Smooth muscle cell of the pulmonary artery (primary cell): ENCODE measurements at places on chromosomes 2 and 18. TPM values are rescaled to one million over a fixed set of nuclear protein-coding genes. Genes with fewer than 3 reads are reported as not detected.

MALL gene
- total RNA-seq, result 47.8 and 48.5 TPM in 2 replicates

SEH1L gene
- 66.6 and 69.0 TPM in 2 replicates for total RNA-seq

TFCP2L1 gene
- total RNA-seq, result under 0.01 TPM in 1 of 2 replicates, not detected in the other

SPATA3 gene
- not detected in 2 replicates for total RNA-seq

ONECUT2 gene
- under 0.01 TPM in 1 of 2 replicates, not detected in the other for total RNA-seq

CTLA4 gene
- total RNA-seq, result not detected in 2 replicates

UGT1A5 gene
- not detected in 2 replicates for total RNA-seq

UGT1A10 gene
- 0.10 and 0.13 TPM in 2 replicates for total RNA-seq

IL1RL2 gene
- 1.6 and 2.8 TPM in 2 replicates for total RNA-seq

CLEC4F gene
- not detected in 2 replicates for total RNA-seq

CCDC85A gene
- total RNA-seq, result 0.13 and 1.6 TPM in 2 replicates

FAP gene
- total RNA-seq, result 172 and 182 TPM in 2 replicates

TUBB8B gene
- not detected in 2 replicates for total RNA-seq
